Suppressor macrophage treated with lipopolysaccharide for 1 hour (primary cell): ENCODE measurements at places on chromosomes 1 and 21.

DNA sequence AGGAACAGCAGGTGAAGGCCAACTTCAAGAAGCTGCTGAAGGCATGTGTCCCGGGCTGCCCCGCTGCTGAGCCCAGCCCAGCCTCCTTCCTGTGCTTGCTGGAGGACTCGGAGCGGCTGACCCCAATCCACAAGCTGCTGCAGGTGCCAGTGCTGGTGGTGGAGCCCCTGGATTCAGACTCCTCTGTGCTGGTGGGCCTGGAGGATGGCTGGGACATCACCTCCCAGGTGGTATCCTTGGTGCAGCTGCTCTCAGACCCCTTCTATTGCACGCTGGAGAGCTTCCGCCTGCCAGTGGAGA, 20.1 kb upstream of the NPPB start:
- DNase-seq = no peak

GRCh38 chr1:203170625-203171330, 4.8 kb downstream of the MYBPH start:
- no peak for DNase-seq

GRCh38 chr1:25756215-25756614, 43.8 kb upstream of the SELENON start:
- no peak for DNase-seq

DNA sequence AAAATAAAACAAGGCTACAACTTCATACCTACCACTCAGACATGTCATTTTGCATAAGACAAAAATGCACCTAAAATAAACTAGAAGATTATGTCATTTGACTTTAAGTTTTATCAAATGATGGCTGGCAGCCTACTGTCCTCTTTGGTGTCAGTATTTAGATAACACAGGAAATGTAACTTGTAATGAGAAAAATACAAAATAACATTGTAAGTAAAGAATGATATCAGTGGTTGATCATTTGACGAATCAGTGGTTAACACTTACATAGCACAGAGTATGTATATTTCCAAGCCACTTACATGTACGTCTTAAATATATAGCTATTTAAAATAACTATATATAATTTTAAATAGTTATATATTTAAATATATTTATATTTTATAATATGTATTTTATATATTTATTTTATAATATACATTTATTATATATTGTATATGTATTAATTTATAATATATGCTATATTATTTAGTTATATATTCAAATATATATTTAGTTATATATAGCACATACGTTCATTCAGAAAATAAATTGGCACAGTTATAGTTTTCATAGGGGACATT, 44.1 kb downstream of the ZNF678 start:
- DNase-seq = no peak

DNA sequence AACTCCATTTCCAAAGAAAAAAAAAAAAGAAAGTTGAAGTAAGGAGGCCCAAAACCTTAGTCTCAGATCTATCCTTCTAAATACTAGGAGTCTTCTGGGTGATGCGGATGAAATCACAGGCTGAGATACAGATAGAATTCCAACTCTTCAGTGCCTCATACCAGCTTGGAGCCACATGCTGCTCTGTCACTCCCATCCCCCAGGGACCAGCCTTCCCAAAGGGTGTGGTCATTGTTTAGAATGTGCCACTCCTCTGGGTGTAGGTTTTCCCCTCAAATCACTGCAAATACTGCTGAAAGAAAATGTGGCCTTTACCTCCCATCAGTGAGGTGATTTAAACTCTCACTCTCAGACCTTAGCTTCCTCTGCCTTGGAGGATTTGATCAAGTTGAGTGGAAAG, 112.9 kb downstream of the CDC7 start:
- no peak for DNase-seq

GRCh38 chr1:38527373-38527966, 332.1 kb downstream of the RRAGC start:
- DNase-seq = peak; percentile 31

GRCh38 chr1:101250656-101251272, 13.9 kb downstream of the S1PR1 start:
- DNase-seq = no peak

- peak; percentile 67 for DNase-seq
Observed at GRCh38 chr1:1217621-1218523, 3.9 kb upstream of the TNFRSF4 start.

GRCh38 chr1:41504114-41505035, 19.9 kb upstream of the EDN2 start:
- DNase-seq = peak; percentile 55

- DNase-seq = no peak
Observed at GRCh38 chr1:236654957-236655356, 31.3 kb upstream of the ACTN2 start.

GRCh38 chr1:207797229-207797973, 45.5 kb downstream of the CD46 start:
- peak; percentile 95 for DNase-seq

DNA sequence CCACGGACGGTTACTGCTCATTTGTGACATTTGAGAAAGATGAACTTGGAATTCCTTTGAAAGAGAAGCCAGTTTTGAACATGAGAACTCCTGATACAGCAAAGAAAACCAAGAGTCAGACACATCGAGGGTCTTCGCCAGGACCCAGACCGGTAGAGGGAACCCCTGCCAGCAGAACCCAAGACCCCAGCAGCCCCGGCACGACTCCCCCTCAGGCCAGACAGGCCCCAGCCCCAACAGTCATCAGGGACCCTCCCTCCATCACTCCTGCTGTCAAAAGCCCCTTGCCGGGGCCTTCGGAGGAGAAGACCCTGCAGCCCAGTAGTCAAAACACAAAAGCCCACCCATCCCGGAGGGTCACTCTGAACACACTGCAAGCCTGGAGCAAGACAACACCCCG, 27.7 kb downstream of the CHAF1B start:
- DNase-seq = no peak

- DNase-seq = peak; percentile 3
Observed at GRCh38 chr21:18350216-18350615, 53.4 kb downstream of the TMPRSS15 start.

GRCh38 chr1:204529371-204529895, 13.2 kb downstream of the MDM4 start:
- DNase-seq = no peak

GRCh38 chr1:215192306-215192705, 109.8 kb downstream of the KCNK2 start:
- DNase-seq = no peak

- no peak for DNase-seq
Observed at GRCh38 chr1:200379940-200380588, 29.8 kb downstream of the ZNF281 start.

GRCh38 chr1:232611834-232612233, 18.1 kb downstream of the SIPA1L2 start:
- DNase-seq = no peak

GRCh38 chr1:45884700-45885099, 81.3 kb downstream of the MAST2 start:
- DNase-seq = no peak

GRCh38 chr1:19462781-19463503, 22.4 kb downstream of the CAPZB start:
- no peak for DNase-seq

DNA sequence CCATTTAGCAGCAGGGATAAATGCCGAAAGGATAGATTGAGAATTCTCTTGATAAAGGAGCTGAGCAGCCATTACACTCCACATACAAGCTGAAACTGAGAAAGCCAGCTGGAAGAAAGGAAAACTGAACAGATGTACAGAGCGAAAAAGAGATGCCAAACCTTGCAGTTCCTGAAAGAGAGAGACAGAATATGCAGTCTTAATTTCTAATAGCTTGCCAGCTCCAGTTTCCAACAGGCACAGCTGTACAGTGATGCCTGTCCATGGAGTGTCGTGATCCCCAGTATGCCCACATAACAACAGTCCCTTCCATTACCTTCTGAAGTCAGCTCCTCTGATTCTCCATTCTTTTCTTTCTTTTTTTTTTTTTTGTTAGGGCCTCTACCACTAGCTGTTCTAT, 22.7 kb downstream of the ABL2 start:
- no peak for DNase-seq

- peak; percentile 45 for DNase-seq
Observed at GRCh38 chr1:46449223-46450159, 40.1 kb upstream of the DMBX1 start.

- DNase-seq = no peak
Observed at GRCh38 chr1:51973587-51974474, 16.7 kb downstream of the RAB3B start.

GRCh38 chr1:231240531-231240882, 505 bp upstream of the GNPAT start:
- peak; percentile 29 for DNase-seq

- peak; percentile 91 for DNase-seq
Observed at GRCh38 chr1:59143133-59143487, 153.8 kb upstream of the FGGY start.

DNA sequence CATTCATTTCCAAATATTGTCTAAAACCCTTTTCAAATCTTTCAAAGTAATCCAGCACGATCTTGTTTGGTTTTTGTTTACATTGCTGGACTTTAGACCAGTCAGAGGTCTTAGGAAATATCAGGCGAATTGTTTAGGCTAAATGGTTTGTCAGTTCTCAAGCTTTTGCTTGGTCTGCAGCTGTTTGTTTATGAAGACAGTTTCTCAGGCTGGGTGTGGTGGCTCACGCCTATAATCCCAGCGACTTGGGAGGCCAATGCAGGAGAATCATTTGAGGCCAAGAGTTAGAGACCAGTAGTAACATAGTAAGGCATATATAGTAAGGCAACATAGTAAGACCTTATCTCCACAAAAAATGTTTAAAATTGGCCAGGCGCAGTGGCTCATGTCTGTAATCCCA, 77.5 kb downstream of the DNTTIP2 start:
- DNase-seq = no peak

GRCh38 chr1:43558346-43558841, 27.7 kb downstream of the PTPRF start:
- no peak for DNase-seq

- no peak for DNase-seq
Observed at GRCh38 chr1:65418522-65419185, 1.8 kb upstream of the LEPR start.

GRCh38 chr1:47814612-47815395, 182.4 kb downstream of the TRABD2B start:
- DNase-seq = peak; percentile 7

- no peak for DNase-seq
Observed at GRCh38 chr21:36204980-36205379, 48.4 kb downstream of the DOP1B start.

DNA sequence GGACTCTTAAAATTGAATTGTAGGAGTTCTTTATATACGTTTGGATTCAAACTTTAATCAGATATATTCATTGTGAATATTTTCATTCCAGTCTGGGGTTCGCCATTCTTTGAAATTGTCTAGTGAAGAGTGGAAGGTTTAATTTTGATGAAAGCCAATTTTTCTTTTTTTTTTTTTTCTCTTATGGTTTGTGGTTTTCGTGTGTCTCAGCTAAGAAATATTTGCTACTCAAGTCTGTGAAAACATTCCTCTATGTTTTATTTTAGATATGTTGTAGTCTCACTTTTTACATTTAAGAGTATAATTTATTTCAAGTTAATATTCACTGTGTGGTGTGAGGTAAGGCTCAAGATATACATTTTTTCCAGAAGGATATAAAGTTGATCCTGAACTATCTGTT, 220.5 kb downstream of the KCNT2 start:
- no peak for DNase-seq

DNA sequence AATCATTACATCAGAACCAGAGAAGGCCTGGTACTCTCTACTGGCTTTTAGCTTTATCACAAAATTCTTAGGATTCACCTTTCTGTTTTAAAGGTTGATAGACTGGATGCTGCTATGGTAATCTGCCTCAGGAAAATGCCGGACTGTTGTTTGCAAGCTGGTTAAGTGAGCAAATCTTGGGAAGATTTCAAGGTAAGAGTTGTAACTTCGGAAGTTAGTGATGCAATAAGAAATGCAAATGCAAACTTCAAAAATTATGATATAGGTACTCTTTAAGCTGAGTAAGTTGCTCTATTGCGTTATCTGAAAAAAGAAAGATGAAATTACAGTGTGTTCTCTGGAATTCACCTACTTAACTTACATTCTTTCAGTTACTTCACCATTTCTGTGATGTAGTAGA, 4.4 kb upstream of the SLC16A1 start:
- DNase-seq = no peak

DNA sequence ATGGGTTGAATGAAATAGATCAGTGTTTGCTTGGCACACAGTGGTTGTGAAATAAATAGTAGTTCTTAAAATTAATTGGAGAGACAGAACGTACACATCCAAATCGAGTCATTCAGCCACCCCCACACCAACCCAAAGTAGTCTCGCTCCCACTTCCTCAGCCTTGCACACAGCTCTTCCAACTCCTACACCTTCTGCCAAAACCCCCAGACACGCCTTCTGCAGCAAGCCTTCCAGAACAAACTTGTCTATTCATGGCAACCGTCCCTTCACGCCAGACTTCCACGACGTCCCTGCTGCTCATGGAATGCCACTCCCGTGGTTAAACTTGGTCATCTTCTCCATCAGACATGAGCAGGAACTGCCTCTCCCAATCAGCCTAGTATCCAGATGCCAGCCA, 37.5 kb upstream of the RD3 start:
- peak; percentile 45 for DNase-seq

DNA sequence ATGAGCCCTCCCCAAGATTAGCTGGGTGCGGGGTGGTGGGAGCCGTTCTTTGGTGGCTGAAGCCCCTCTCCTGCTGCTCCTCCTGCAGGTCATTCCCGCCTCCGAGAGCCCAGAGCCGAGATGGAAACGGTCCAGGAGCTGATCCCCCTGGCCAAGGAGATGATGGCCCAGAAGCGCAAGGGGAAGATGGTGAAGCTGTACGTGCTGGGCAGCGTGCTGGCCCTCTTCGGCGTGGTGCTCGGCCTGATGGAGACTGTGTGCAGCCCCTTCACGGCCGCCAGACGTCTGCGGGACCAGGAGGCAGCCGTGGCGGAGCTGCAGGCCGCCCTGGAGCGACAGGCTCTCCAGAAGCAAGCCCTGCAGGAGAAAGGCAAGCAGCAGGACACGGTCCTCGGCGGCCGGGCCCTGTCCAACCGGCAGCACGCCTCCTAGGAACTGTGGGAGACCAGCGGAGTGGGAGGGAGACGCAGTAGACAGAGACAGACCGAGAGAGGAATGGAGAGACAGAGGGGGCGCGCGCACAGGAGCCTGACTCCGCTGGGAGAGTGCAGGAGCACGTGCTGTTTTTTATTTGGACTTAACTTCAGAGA, 448 bp downstream of the G0S2 start:
- no peak for DNase-seq

DNA sequence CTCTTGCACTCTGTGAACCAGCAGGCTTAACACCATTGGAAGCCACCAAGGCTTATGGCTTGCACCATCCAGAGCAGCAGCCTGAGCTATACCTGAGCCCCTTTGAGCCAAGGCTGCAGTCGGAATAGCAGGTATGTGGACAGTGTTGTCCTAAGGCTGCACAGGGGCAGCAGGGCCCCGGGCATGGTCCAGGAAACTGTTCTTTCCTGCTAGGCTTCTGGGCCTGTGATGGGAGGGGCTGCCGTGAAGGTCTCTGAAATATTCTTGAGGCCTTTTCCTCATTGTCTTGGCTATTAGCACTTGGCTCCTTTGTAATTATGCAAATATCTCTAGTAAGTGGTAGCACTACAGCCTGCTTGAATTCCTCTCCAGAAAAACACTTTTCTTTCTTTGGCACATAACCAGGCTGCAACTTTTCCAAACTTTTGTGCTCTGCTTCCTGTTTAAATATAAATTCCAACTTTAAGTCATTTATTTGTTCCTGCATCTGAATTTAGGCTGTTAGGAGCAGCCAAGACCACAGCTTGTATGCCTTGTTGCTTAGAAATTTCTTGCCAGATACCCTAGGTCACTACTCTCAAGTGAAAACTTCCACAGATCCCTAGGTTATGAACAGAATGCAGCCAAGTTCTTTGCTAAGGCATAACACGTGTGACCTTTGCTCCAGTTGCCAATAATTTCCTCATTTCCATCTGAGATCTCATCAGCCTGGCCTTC, 5.2 kb downstream of the KRTAP20-4 start:
- no peak for DNase-seq

- DNase-seq = no peak
Observed at GRCh38 chr1:3623441-3624199, 1.2 kb upstream of the TPRG1L start.
